ENCODE measurements at places on chromosomes 1 and 21.

DNA sequence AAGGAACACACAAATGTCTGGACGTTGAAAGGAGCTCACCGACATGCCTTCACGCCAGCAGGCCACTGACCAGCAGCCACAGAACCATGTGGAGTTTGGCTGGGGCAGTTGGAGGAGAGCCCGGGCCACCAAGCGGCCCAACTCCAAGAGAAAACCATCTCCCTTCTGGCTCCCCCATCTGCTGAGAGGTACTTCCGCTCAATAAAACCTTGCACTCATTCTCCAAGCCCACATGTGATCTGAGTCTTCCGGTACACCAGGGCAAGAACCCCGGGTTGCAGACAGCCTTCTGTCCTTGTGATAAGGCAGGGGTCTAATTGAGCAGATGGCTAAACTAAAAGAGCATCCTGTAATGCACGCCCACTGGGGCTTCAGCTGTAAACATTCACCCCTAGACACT, 24.4 kb downstream of the RGS4 start:
- DNase-seq: no peak

DNA sequence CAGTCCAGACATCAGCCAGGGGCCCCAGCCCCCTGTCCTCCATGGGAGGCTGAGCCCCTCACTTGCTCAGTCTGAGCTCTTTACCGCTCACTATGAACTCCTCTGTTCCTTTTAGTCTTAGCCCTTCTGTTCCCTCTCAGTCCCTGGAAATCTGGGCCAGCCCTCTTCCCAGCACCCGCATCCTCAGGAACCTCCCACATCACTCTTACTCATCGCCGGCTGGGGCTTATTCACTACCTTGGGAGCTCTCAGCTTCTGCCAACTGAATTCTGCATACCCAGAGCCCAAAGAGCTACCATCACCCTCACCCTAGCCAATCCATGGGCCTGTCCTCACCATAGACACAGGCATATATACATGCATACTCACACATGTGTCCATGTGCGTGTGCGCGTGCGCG, 11.5 kb downstream of the KNCN start:
- DNase-seq: no peak

DNA sequence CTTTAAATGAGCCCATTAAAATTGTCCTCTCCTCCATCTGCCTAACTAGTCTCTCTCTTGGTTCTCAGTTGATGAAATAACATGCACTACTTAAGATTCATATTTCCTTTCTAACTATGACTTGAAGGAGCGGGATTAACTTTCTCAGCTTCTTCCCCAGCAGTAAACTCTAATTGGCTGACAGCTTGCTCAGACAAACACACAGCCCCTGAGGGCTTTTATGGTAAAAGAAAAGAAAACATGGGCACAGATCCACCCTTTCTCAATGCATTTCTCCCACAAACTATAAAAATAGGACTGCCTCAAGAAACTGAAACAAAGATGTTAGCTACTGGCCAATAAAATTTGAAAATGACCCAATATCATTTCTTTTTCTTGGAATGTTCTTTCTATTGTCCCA, 703.1 kb downstream of the ADGRL2 start:
- DNase-seq: no peak

GRCh38 chr1:223832637-223832943, 13.2 kb downstream of the TP53BP2 start:
- no peak for DNase-seq

- DNase-seq: no peak
Measured at GRCh38 chr1:244214009-244214967, 163.2 kb downstream of the ZBTB18 start.

DNA sequence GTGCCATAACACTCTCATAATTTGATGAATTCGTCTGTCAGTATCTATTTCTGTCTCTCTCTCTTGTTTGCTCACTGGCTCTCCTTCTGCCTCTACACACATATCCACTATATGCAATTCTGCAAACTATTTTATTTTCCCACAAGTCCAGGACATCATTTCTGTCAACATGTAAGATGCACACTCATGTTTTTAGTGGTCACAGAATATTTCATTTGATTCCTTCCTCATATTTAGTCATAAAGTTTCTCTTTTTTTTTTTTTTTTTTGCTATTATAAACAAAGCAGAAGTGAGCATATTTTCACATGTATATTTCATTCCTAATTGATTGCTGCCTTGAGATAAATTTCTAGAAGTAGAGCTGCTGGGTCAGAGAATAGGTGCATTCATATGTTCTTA, 165.3 kb downstream of the PGBD5 start:
- DNase-seq: no peak

- no peak for DNase-seq
Measured at GRCh38 chr1:208562151-208562960, 318.2 kb upstream of the PLXNA2 start.

Data from NCI-H345 (cell line).